ENCODE measurements at places on chromosomes 3 and 15. TPM values are rescaled to one million over a fixed set of nuclear protein-coding genes. Genes with fewer than 3 reads are reported as not detected.

DZIP1L gene
- 7.7 TPM for total RNA-seq

SNX4 gene
- 35.6 TPM for total RNA-seq

GOLGA8T gene
- 0.41 TPM for total RNA-seq

PATL2 gene
- total RNA-seq, result 0.69 TPM

IQCH gene
- 2.4 TPM for total RNA-seq

DNA sequence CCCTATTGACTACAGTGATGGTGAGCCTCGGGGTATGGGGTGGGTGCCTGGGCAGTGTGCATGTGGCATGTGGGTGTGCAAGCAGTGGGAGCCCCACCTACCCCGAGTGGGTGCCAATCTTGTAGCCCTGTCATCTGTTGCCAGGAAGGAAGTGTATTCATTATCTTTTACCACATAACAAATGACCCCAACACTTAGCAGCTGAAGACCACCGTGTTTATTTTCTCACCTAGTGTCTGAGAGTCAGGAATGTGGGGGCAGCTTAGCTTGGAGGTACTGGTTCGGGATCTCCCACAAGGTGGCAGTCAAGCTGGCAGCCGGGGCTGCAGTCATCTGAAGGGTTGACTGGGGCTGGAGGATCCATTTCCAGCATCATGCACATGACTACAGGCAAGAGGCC lies 21.7 kb downstream of the XYLB start:
- DNase-seq, result no peak

DNA sequence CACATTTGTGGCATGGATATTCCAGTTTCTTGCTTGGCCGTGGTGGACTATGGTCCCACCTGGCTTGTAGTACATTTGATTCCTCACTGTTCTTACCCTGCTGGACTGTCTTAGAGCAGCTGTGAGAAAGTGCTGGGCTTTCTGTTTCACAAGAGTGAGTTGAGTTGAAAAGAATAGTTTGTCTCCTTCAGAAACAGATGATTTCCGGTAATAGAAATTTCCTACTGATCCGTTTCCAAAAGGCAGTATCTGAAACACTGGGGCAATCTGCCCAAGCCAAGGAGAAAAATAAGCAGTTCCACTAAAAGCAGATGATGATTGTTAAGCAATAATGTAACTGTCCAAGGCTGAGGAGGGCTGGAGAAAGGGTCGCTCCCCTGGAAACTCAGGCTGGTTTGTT lies 96.0 kb downstream of the SUCLG2 start:
- no peak for DNase-seq

GRCh38 chr3:67064105-67064504 lies 66.0 kb downstream of the KBTBD8 start:
- DNase-seq, result no peak

GRCh38 chr3:108462899-108463298 lies 47.5 kb downstream of the MYH15 start:
- DNase-seq, result no peak

DNA sequence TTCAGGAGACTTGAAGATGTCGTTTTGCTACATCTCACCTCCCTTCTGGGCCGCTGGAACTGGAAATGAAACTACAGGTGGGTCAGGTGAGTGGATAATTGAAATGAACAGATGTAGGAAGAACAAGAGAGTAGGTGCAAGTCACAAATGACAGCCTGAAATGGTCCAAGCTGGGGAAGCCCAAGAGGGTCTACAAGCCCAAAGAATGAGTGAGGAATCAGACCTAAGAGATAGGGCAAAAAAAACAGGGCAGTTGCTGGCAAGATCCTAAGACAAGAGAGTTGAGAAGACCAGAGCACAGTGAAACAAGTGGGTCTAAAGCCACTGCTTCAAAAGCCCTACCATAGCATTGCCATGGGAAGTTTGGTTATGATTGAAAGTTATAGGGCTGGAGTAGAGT lies 67.4 kb upstream of the SNRK start:
- no peak for DNase-seq

- DNase-seq, result no peak
Observed at GRCh38 chr3:120767106-120767505, 24.6 kb downstream of the GTF2E1 start.
